ENCODE measurements at places on chromosomes 12 and 14.

- peak; percentile 57 for DNase-seq
These were observed 17.2 kb upstream of the CACNA1C start for GRCh38 chr12:2035431-2036055.

DNA sequence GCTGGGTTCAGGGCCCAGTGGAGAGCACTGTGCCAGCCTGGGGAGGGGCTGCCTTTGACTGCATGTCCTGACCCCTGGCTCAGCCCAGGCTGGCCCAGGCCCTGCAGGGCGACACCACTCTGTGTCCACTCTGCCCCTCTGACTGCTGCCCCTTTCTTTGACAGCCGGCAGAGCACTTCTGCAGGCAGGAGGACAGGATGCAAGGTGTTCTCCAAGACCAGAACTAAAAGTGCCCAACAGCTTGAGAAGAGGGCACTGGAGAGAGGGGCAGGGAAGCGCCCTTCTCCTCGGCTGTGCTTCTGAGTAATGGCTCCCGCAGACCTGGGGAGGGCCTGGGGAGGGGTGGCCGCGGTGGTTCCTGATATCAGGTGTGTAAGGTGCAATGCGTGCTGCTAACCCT lies 72.7 kb downstream of the WDR20 start:
- no peak for DNase-seq

DNA sequence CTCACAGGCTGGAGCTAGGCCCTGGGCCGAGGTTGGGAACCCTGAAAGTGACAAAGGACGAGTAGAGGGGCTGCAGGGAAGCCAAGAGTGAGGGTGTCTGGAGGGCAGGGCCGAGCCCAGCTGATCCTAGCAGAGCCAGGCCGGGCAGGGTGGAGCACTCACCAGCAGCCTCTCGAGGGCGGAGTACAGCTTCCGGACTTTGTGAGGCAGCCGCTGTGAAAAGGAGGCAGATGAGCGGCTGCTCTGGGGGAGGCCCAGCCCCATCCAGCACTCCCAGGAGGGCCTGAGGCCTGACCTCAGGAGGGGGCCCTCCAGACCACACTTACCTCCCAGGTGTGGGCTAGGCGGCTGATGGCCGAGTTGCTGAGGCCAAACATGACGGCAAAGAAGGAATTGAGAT lies 14.7 kb upstream of the ENDOU start:
- DNase-seq = no peak

DNA sequence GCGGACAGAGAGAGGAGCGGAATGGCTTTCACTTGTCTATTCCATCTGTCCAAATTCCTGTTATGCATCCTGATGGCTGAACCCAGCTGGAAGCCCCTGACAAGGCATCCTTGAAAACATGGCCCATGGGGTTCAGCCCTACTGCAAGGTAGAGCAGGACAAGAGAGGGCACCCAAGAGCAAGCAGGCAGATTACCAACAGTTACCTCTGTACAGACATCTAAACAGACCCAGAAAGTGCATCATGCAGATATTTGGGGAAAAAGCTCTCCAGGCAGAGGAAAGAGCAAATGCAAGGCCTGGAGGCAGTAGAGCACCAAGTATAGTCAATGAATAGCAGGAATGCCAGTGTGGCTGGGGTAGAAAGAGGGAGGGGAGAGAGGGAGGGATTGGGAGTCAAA lies 407.5 kb downstream of the PCNX1 start:
- DNase-seq = no peak

DNA sequence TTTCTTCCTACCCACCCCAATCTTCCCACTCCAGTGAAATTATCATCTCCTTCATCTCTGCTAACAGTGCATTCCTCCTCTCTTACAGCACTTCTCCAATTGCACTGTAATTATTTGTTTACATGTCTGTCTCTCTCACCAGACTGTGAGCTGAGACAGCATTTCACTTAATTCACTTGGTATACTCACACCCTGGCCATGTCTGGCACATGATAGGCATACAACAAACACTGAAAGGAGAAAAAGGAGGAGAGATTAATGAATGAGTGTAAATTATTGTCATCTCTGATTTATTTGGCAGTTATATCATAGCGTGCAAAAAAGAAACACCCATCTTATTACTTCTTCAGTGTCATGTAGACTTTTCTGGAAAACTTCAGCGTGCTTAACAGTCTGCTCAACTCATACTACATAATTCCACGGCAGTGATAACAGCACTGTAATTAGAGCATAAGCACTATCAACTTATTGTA lies 452.3 kb downstream of the ADAMTS20 start:
- DNase-seq = no peak

DNA sequence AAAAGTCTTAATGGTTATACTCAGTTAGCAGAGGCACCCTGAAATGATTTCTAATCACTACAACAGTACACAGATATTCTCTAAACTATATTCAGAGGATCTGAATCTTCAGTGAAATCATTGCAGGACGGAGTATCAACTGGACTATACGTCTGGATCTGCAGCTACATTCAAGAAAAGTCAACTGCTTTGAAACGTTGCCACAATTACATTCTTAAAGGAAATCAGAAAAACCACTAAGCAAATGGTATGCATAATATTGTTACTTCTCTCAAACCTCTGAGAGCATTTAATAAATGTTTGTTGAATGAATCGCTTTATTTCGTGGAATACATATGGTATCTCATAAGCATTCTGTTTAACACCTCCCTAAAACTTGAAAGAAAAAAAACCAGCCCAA lies 67.4 kb downstream of the MED13L start:
- no peak for DNase-seq

DNA sequence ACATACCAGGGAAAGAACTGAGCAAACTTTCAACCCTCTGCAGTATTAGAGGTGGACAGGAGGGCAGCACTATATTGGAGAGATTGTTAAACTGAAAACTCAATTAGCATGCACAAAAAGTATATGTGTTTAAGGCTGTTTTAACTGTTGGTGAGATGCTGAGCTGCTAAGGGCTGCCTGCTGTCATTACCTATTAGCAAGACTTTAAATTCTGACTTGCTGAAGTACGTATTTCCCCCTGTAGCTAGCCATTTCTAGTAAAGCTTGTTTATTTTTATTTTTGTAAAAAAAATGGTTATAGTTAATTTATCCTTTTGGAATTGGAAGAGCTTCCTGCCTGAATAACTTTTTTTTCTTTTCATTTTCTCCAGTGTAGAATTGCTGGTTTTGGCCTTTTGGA lies 92.2 kb downstream of the CACNA1C start:
- DNase-seq = no peak

GRCh38 chr14:36773136-36773540 lies 111.5 kb downstream of the PAX9 start:
- DNase-seq = no peak

GRCh38 chr12:116432314-116432750 lies 126.8 kb upstream of the MAP1LC3B2 start:
- no peak for DNase-seq

DNA sequence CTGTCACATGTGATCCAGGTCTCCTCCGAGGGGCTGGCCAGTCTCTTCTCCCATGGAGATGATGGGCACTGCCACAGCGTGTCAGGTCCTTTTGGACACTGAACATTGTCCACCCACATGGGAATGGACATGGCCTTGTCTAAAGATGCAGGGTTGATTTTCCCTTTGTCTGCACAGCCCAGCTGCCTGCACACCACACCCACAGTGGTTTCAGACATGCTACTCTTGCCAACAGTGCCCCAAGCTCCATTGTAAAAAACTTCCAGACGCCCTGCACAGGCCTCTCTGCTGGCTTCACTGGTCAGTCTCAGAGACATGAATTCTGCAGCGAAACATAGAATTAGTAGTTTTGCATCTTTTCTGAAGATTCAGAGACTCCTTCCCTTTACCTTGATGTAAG lies 18.5 kb downstream of the CD163 start:
- DNase-seq = no peak

DNA sequence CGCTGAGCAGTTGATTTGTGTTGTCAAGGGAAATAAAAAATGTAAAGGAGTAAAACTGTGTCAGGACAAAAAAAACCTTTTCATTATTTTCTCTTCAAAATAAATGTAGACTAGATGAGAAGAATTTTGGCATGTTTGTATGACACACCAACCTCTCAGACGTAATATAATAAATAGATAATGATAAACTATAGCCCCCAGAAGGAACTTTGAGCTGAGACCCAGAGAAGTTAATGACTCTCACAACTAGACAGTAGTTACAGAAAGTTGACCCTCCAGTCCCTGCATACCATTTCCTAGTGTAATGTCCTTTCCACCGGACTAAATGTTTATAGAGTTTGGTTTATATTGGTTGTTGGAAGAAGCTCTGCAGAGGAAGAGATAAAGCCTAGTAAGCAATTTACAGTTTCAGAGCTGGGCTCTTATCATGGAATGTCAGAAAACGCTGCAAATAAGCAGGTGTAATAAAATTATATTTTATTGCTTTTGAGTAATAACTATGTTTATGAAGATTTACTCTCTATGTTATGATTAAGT lies 97.3 kb downstream of the TRHDE start:
- no peak for DNase-seq

DNA sequence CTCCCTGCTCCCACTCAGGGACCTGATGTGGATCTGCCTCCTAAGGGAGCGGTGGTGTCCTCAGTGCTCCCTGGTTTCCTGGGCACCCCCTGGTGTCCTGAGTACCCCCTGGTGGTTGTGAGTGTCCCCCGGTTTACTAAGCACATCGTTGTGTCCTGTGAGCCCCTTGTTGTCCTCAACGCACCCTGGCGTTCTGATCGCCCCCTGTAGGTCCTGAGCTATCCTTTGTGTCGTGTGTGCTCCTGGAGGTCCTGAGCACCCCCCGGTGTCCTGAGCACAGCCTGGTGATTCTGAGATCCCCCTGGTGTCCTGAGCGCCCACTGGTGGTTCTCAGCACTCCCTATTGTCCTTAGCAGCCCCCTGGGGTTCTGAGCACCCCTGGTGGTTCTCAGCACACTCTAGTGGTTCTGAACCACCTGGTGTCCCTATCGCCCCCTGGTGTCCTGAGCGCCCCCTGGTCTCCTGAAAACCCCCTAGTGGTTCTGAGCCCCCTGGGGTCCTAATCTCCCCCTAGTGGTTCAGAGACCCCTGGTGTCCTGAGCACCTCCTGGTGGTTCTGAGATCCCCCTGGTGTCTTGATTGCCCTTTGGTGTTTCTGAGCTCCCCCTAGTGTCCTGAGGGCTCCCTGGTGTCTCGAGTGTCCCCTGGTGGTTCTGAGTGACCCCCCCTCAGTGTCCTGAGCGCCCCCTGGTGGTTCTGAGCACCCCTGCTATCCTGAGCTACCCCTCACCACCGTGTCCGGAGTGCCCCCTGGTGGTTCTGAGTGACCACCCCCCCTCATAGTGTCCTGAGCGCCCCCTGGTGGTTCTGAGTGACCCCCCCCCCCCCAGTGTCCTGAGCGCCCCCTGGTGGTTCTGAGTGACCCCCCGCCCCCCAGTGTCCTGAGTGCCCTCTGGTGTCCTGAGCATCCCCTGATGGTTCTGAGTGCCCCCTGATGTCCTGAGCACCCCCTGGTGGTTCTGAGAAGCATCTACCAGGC lies 615.1 kb downstream of the TMEM121 start:
- no peak for DNase-seq

GRCh38 chr12:123319826-123320225 lies 44.8 kb downstream of the SBNO1 start:
- no peak for DNase-seq

GRCh38 chr14:31578792-31579501 lies 17.7 kb downstream of the NUBPL start:
- no peak for DNase-seq

- DNase-seq = no peak
These were observed 3.4 kb upstream of the MYL2 start for GRCh38 chr12:110923692-110924334.

- DNase-seq = no peak
These were observed 1121.6 kb upstream of the TMEM132C start for GRCh38 chr12:127145241-127145928.

DNA sequence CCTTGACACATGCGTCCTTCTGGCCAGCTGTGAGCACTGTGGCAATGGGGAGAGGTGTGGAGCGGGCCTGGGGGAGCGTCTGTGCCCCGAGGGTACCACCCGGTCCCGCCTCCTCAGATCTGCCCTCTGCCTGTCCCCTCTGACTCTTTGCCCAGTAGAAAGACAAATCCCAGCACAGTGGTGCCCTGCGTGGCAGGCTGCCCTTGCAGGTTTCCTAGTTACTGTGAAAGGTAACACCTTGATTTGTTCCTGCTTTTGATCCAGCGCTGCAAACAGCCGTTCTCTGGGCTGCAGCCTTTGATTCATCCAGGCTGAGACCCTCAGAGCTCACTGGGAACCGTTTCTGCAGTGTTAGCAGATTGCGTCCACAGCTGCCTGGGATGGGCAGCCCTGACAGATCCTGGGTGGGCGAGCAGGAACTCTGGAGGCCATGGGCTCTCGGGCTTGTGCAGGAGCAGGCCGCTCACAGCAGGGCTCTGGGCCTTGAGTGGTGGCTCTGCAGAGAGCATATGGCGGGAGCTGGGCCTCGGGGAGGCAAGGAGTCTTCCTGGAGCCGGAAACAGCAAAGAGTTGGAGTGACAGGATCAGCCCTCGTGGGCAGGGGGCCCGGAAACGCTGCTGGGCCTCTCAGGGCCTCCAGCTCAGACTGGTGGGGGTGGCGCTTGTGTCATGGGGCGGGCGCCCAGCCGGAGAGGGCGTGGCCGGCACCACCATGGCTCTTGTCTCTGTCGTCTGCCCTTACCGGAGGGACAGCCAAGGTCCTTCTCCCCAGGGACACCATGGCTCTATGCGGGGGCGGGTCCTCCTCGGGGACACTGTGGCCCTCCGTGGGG lies 16.6 kb downstream of the FBRSL1 start:
- no peak for DNase-seq

DNA sequence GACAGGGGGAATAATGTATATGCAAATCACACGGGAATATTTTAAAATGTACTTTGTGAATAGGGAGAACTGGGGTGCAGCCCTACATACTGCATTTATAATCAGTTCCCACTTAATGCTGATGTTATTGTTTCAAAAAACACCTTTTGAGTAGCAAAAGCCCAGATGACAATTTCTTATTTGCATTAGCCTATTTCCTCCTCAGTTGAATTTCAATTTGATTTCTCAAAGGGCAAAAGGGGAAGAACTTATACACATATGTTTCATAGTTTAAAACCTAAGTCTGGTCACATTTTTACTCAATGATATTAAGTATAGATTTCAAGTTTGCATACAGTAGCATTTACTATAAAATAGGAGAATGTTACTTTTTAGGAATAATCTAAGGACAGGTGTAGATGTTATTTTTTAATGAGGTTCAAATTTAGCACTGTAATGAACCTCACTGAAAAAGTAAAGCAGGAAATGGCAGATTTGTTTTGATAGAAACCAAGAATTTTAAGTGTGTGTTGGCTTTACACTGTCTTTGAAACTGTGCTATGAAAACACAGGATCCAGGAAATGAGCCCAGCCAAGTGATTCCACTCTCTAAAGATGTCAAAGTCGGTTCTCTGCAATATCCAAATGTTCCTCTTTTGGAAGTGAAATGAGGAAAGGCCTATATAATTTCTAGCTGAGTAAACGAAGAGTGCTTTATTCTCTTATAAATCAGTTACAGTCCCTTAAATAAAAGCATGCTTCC lies 367.4 kb downstream of the BTG1 start:
- DNase-seq = no peak

GRCh38 chr14:51462182-51462581 lies 189.5 kb upstream of the FRMD6 start:
- DNase-seq = no peak

Measured in AML-193 (cell line).